GM06990 (cell line): ENCODE measurements at places on chromosomes 1 and 21.

DNA sequence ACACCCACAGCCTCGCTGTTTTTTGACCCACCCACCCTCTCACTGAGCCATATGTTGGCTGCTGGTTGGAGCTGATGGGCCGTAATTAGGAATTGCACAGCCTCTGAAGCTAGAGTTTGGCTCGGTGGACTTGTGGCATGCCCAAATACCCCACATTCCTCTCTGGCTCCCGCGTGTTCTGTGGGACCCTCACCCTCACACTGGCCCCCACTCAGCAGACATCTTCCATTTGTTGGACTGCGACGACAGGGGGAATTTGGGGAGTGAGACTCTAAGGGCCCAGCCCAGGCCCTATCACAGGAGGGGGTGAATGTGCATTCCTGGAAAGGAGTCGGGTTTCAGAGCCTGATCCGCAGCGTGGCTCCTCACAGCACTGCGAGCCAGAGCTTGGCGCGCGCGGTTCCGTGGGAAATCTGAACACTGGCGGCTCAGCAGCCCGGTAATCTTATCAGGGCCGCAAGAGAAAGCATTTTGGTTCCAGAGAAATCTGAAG lies 5.2 kb downstream of the RCSD1 start:
- no peak for DNase-seq

- DNase-seq = no peak
Observed at GRCh38 chr1:64030411-64030810, 173.0 kb upstream of the UBE2U start.

GRCh38 chr1:43225168-43225567 lies 44.6 kb upstream of the TMEM125 start:
- no peak for DNase-seq

DNA sequence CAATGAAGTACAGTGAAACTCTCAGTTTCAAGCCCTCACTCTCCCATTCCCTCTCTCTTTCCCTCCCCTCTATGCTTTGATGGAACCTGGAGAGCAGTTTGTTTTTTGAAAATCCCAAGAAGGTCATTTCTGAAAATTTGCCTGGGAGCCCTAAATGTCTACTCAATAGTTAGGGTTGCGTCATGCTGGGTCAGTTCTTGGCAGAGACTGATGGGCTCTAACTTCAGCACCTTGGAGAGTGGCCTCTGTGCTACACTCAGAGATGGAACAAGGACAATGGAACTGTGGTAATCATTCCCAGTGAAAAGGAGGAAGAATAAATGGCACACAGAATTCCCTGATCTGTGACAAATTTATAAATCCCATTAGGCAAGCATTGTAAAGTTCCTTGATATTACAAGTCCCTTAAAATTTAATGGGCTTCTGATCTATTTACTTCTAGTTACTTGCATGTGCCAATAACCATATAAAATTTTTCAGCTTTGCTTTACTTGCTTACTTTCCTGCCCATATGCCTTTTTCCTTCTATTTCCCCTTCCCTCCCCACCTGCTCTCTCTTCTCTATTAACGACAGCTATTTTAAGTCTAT lies 182.9 kb upstream of the KCND3 start:
- no peak for DNase-seq

DNA sequence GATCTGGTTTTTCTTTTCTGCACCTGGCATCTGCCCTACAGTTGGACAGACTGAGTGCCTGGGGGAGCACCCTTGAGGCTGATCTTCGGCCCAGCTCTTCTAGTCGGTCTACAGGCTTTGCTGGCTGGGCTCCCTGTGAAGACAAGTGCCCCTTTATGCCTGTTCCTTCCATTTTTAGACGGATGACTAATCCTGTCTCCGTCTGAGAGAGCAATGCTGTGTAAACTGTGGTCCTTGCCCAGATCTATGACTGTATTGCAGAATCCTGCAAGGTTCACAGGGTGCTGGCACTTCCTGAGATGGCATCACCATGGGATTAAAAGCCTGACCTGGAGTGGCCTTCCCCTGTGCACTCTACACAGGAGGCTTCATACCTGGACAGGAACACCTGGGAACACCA lies 47.6 kb upstream of the SAMD13 start:
- DNase-seq = no peak
